ENCODE measurements at places on chromosomes 4 and X. TPM values are rescaled to one million over a fixed set of nuclear protein-coding genes. Genes with fewer than 3 reads are reported as not detected.

- DNase-seq, result no peak
- H3K36me3 ChIP-seq, result no peaks in the 10 kb centered on the region
- H3K27me3 ChIP-seq, result no peaks in the 10 kb centered on the region
- no peaks in the 10 kb centered on the region for H3K4me1 ChIP-seq
- no peak overlapping the region for H3K27ac ChIP-seq
Observed at GRCh38 chr4:182022909-182023308, 220.3 kb upstream of the TENM3 start.

ZCCHC18 gene
- 4.3 TPM for total RNA-seq

- no peaks in the 10 kb centered on the region for H3K4me1 ChIP-seq
- DNase-seq, result no peak
- no peaks in the 10 kb centered on the region for H3K27me3 ChIP-seq
- H3K27ac ChIP-seq, result no peak overlapping the region
- H3K4me3 ChIP-seq, result no peak overlapping the region
- no peaks in the 10 kb centered on the region for H3K36me3 ChIP-seq
Observed at GRCh38 chr4:41505161-41505661, 32.7 kb upstream of the LIMCH1 start.

TMEM47 gene
- total RNA-seq, result not detected

FAAH2 gene
- total RNA-seq, result 15.5 TPM

HELT gene
- total RNA-seq, result not detected

WFS1 gene
- total RNA-seq, result 3.8 TPM

DNA sequence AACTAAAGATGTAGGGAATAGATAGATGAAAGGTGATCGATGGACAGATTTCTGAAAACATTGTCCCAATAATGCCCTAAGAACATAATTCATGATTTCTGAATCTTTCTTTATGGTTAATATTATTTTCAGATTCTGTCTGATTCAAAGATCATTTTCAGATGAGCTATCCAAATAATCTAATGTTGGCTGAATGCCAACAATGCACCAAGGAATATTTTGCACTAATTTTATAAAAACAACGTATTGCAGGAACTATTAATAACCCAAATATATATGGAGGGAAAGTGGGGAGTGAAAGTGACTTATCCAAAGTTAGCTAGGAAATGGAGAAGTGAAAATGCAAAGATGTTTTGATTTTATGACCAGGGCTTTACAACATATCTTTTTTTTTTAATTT lies 1675.5 kb downstream of the STIM2 start:
- DNase-seq, result no peak
- no peak overlapping the region for H3K27ac ChIP-seq
- H3K4me1 ChIP-seq, result no peaks in the 10 kb centered on the region
- no peaks in the 10 kb centered on the region for H3K36me3 ChIP-seq

GRCh38 chr4:81512001-81512756 lies 40.5 kb upstream of the RASGEF1B start:
- H3K4me1 ChIP-seq, result no peaks in the 10 kb centered on the region
- H3K27me3 ChIP-seq, result peaks cover 2% of the 10 kb centered on the region
- H3K36me3 ChIP-seq, result no peaks in the 10 kb centered on the region
- DNase-seq, result no peak
- H3K27ac ChIP-seq, result no peak overlapping the region
- H3K4me3 ChIP-seq, result no peak overlapping the region

- H3K27me3 ChIP-seq, result no peaks in the 10 kb centered on the region
- DNase-seq, result no peak
- H3K36me3 ChIP-seq, result no peaks in the 10 kb centered on the region
- no peak overlapping the region for H3K27ac ChIP-seq
- H3K4me1 ChIP-seq, result no peaks in the 10 kb centered on the region
- no peak overlapping the region for H3K4me3 ChIP-seq
Observed at GRCh38 chrX:38985375-38985774, 184.1 kb downstream of the MID1IP1 start.

- DNase-seq, result no peak
- H3K27me3 ChIP-seq, result peaks cover 2% of the 10 kb centered on the region
- no peak overlapping the region for H3K4me3 ChIP-seq
- H3K4me1 ChIP-seq, result no peaks in the 10 kb centered on the region
- H3K36me3 ChIP-seq, result no peaks in the 10 kb centered on the region
- no peak overlapping the region for H3K27ac ChIP-seq
Observed at GRCh38 chr4:148634476-148634875, 192.3 kb upstream of the NR3C2 start.

VCX2 gene
- not detected for total RNA-seq

MID1 gene
- total RNA-seq, result not detected

PCDH7 gene
- not detected for total RNA-seq

SLC4A4 gene
- total RNA-seq, result not detected

RBM46 gene
- total RNA-seq, result not detected

PGM2 gene
- total RNA-seq, result 22.1 TPM

DNA sequence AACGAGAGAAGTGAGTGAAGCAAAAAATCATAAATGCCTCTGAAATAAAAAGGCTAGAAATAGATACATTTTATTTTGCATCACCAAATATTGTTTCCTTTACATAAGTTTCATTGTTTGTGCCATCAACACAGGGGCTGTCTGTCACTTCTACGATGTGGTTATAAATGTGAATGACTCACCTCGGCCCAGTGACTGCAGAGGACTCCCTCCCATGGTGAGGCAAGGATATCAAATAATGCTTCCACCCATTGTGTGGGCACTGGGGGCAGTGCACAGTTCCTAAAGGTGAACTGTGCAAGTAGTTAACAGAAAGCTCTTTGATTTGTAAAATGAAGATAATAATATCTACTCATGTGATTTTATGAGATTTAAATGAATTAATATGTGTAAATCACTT lies 230.3 kb upstream of the NEIL3 start:
- no peak for DNase-seq
- H3K4me3 ChIP-seq, result no peak overlapping the region
- no peaks in the 10 kb centered on the region for H3K36me3 ChIP-seq
- no peak overlapping the region for H3K27ac ChIP-seq
- H3K4me1 ChIP-seq, result no peaks in the 10 kb centered on the region
- no peaks in the 10 kb centered on the region for H3K27me3 ChIP-seq

All from CD4-positive, CD25-positive, alpha-beta regulatory T cell (primary cell).